ENCODE measurements at places on chromosomes 2 and 18. TPM values are rescaled to one million over a fixed set of nuclear protein-coding genes. Genes with fewer than 3 reads are reported as not detected.

DES gene
- total RNA-seq: 163 TPM

KCNG2 gene
- total RNA-seq: not detected

CYTIP gene
- total RNA-seq: 8.3 TPM

SNTG2 gene
- total RNA-seq: 10.5 TPM

GRCh38 chr2:168033966-168034365 is 213.4 kb downstream of the STK39 start:
- no peak for DNase-seq

GRCh38 chr2:106886916-106887758 is 1.2 kb upstream of the ST6GAL2 start:
- DNase-seq: no peak

GRCh38 chr18:58766164-58766563 is 94.9 kb downstream of the MALT1 start:
- DNase-seq: peak; percentile 4

- no peak for DNase-seq
Observed at GRCh38 chr18:10536280-10536679, 10.5 kb downstream of the NAPG start.
